ENCODE measurements at places on chromosomes 16 and 17.

- no peak for DNase-seq
Observed at GRCh38 chr16:88792078-88792550, 7.1 kb upstream of the PIEZO1 start.

GRCh38 chr17:4648741-4649140 lies 7.3 kb upstream of the ALOX15 start:
- DNase-seq: no peak

DNA sequence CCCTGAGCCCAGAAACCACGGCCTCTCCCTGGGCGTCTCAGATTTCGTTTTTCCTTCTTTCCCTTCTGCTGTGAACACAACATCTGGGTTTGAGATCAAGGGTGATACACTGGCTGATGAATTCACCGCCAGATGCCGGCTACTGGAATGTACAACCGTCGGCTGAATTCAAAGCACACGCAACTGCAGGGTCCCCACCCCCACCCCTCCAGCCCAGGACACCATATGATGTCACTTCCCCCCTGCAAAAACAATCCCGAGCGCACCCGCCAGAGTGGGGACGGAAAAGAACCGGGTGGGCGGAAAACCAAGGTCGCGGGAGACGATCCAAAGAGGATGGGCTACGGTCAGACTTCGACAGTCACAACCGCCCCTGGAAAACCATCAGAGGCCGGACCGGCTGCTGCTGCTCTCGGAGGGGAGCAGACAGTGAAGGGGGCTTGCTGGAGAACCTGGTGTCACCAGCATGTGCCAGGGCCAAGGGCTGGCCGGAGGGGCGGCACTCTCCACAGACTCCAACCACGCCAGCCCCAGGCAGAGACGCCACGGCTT lies 23.3 kb downstream of the CEP295NL start:
- no peak for DNase-seq

GRCh38 chr16:81003610-81004460 lies 2.9 kb downstream of the CMC2 start:
- no peak for DNase-seq

DNA sequence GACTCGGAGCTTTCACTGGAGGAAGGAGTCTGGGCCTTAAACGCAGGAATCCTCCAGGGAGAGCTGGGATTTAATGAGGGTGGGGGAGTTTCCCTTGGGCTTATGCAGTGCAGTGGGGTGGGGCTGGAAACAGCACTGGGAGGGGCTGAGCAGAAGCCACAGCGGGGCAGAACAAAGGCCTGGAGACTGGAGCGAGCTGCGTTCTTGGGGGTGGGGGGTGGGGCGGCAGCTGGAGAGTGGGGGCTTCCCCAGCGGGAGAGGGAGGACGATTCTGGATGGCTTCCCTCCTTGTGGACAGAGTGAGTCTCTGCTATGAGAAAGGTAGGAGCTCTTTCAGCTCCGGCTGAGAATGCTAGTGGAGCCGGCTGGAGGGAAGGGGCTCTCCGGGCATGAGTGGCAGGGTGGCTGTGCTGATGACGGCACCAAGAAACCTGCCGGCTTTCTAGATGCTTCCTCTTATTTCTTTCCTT lies 406.0 kb downstream of the SEC14L1 start:
- DNase-seq: no peak

DNA sequence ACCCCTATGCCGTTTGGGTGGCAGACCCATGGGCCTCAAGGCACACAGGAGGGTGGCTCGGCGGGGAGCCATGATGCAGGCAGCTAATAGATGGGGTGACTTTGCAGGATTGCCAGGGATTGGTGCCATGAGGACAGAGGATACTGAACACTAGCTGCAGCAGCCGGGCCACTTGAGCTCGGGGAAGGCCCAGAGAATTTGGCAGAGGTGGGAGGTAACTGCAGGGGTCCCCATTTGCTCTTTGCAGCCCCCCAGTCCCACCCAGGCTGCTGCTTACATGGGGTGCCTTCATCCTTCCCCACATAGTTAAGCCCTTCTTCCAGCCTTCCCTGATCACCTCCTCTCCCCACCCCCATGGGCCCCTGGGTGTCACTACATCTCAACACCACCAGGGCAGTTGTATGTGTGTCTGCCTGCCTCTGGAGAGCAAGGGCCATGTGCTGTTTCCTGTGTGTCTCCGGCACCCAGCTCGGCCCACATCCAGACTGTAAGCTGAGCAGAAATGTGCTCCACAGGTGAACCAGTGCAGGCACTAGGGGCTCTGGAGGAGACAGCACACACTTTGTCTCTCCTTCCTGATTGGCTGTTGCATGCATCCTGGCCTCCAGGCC lies 52.0 kb downstream of the SREBF1 start:
- no peak for DNase-seq

GRCh38 chr16:77599793-77600415 lies 122.4 kb upstream of the NUDT7 start:
- peak; percentile 36 for DNase-seq

GRCh38 chr17:64080174-64080618 lies 49.7 kb downstream of the ERN1 start:
- no peak for DNase-seq

- DNase-seq: no peak
Observed at GRCh38 chr17:11389583-11389982, 148.6 kb downstream of the SHISA6 start.

DNA sequence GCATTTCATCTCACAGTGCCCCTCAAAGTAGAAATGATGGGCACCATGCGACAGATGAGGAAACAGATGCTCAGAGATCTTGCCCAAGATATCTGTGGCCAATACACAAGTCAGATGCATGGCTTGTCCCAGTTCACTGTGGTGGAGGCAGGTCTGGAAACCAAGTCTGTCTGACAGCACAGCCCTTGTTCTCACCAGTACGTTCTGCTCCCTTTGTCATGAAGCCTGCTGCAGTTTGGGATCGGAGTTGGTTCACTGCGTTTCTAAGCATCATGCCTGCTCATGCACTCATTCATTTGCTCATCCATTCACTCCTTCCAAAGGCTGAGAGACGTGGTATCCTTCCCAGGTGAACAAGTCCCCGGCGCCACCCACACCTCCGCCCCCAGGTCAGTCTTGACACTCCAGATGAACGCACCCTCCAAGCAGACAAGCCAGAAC lies 27.2 kb upstream of the MEAK7 start:
- no peak for DNase-seq

- no peak for DNase-seq
Observed at GRCh38 chr17:2075336-2076086, 20.6 kb downstream of the HIC1 start.

DNA sequence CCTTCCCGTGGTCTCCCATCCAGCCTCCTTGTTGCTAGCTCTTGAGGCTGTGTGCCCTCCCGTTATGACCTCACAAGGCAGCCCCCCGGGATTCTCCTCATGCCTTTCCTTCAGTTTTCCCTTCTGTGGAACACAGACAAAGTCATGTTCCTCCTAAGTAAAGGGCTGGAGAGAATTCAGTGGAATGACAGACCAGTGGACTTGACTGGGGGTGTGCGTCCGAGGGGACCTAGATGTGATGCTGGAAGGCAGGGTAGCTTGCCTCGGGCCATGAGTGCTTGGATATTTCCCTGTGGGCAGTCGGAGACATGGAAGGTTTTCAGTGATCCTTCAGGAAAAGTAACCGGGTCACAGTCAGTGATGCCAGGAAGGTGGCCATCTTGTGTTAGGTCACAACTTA lies 240.9 kb downstream of the CCDC182 start:
- no peak for DNase-seq

DNA sequence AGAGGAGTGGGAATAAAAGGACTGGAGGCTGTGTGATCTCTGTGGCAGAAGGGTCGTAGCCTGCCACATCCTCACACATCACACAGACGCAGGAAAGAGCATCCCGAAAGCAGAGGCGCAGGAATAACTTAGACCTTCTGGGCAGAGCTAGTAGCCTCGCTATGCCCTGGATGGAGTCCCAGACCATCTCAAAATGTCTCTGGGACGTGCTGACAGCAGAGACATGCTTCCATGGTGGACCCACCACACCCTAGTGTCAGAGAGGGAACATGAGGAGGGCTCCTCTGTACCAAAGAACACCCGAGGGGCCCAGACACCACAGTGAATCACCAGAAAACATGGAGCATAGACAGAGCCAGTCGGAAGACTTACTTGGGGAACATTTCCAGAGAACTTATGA lies 29.6 kb upstream of the FAAP100 start:
- no peak for DNase-seq

DNA sequence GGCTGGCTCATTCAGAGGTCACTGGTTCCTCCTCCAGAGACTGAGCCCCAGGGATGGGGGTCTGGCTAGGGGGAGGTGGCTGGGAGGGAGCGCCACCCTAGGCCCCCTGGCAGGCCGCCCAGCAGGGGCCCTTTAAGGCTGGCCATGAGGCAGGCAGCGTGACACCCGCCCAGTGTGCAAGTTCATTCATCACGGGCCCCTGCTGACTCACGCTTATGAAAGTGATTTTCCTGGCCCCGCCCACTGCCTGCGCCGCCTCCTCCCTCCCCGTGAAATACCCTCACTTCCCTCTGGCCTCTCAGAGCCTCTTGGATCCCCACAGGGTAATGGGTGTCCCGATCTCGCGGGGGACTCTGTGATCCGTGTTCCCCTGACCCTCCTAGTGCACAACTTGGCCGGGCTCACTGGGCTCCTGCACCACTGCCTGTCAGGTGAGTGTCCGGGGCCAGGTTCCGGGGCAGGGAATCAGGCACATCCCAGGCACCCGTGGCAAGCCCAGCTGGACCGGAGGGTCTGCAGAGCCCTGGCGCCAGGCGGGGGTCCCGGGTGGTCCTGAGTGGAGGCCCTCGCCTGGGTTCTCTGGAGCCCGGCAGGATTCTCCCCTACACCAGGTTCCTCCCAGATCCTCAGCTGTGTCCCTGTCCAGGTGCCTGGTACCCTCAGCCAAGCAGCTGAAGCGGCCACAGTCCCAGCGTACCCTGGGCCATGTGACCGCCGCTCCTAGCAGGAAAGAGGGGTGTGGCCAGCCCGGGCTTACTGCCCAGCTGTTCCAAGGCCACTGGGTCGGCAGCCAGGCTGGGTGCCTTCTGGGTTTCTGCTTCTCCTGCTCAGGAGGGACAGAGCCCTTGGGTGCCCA lies at the start of gene OSGIN1:
OSGIN1 (plus strand) TSS at position 301 of the 856 bp plus-strand sequence. CDS start 4,432 bp downstream, outside the sequence.
- peak; percentile 86 for DNase-seq

- DNase-seq: no peak
Observed at GRCh38 chr17:1005361-1005946, 8.5 kb downstream of the TIMM22 start.

- DNase-seq: no peak
Observed at GRCh38 chr17:77011173-77012011, 129.4 kb upstream of the SEC14L1 start.

DNA sequence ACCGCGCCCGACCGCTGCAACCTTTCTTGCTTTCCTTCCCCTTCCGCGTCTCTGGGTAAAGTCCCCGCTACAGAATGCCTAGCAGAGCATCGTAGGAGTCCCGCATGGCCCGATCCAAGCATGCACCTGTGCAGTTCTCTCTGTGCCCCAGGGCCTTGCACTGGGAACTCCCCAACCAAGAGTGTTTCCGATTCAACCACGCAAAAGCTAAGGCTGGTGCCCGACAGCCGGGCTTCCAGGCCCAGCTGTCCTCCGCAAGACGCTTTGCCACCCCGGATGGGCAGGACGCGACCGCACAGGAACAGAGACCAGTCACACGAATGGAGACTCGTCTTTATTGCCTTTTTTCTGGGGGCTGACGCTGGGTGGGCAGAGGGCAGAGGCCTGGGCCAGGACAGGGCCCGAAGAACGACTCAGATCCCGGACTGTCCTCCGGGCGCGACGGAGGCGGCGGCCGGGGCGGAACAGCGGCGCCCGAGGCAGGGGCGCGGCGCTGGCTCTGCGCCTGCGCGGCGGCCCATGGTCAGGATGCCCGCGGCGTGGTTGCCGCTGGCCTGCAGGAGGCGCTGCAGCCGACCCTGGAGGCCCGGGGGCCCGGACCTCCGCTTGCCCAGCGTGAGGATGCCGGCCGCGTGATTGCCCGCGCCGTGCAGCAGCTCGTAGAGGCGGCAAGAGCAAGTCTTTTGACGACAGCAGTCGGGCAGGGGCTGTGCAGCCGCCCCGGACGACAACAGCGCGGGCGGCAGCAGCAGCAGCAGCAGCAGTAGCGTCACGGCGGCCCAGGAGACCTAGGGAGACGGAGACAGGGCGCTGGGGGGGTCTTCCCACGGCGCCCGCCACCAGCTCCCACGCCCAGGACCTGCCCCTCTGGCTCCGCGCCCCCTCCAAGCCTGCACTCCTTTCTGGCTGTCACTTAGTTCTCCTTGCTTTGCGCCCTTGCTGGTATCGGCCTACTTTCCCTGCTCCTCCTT lies 1.2 kb downstream of the HCRT start:
- DNase-seq: peak; percentile 95

GRCh38 chr17:66900126-66901010 lies 64.1 kb upstream of the CACNG4 start:
- no peak for DNase-seq

DNA sequence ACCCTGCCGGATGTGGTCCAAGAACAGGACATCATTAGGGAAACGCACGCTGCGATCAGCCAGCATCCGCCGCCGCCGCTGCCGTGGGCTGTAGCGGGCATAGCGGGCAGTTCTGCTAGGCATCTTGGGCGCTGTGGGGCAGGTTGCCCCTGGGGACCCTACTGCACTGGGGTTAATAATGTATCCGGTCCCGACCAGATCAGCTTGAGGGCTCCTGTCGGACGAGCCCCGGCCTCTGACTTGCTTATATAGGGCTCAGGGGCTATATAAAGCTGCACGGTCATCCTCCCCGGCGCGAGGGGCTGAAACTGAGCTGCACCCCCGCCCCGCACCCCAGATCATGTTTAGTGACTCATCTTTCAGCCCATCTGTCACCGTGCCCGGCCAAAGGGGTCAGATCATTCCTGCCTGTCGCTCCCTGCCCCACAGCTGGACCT lies at the start of gene PPP1R27:
PPP1R27 (minus strand) TSS at position 220 of the 437 bp plus-strand sequence; CDS start at position 123, 97 bp downstream.
- no peak for DNase-seq

DNA sequence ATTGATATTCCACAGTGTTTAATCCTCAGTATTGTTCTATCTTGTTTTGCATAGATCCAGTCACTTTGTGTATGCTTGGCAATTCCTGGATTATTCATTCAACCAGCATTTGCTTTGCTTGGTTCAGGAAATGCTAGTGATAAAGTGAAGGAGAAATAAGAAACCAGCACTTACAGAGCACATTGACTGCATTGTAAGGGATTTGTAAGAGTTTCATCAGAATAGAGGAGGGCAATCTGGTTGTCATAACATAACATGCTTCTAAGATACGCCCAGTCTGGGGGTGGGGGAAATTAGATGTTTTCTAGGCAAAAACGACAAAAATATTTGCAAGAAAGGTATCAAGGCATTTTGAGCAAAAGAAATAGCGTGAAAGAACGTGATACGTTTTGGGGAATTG lies 40.4 kb downstream of the TNRC6A start:
- DNase-seq: no peak
